ENCODE measurements at places on chromosomes 12 and 14. TPM values are rescaled to one million over a fixed set of nuclear protein-coding genes. Genes with fewer than 3 reads are reported as not detected.

Gene PRPH
- 1.1 TPM for total RNA-seq

Gene DHRS2
- total RNA-seq = 13.2 TPM

Gene PPM1H
- 19.6 TPM for total RNA-seq

Gene NAA30
- 30.2 TPM for total RNA-seq

- DNase-seq = no peak
- H3K4me1 ChIP-seq = no peaks in the 10 kb centered on the region
- H3K27ac ChIP-seq = no peak overlapping the region
- no peaks in the 10 kb centered on the region for H3K36me3 ChIP-seq
- no peak overlapping the region for H3K4me3 ChIP-seq
- no peaks in the 10 kb centered on the region for H3K27me3 ChIP-seq
These were observed 8.5 kb downstream of the MAPKAPK5 start for GRCh38 chr12:111850526-111850925.
